ENCODE measurements at places on chromosomes 1 and 21.

DNA sequence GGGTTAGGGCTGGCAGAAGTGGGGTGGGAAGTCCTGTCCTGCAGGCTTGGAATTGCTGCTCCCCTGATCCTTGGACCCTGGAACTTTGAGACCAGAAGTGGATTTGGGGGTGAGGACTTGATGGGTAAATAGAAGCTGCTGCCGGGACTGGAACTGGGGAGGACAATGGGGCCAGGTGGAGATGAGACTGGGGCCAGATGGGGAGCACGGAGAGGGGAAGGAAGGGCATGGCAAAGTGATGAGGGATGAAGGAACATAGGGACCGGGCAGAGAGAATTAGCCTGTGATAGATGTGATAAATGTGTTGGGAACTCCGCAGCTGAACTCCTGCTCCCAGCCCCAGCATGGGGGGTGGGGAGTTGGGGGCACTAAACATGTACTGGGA lies 637 bp downstream of the NHLH1 start:
- DNase-seq = no peak

- no peak for DNase-seq
Measured at GRCh38 chr1:178684111-178684510, 40.9 kb upstream of the RALGPS2 start.

DNA sequence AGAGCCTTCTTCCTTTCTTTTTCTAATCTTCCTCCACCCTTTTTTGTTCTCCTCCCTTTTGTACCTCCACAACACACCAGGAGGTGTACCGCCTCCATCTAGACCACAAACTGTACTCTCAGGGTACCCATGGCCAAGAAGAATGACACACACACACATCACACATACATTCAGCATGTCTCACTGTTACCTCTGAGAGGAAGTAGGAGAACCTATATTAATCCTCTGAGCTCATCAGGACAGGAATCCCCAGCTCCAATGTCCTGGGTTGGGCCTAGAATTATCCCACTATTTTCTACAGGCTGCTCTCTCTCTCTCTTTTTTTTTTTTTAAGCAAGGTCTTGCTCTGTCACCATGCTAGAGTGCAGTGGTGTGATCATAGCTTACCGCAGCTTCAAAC lies 36.7 kb downstream of the ATP2B4 start:
- DNase-seq = no peak

- peak; percentile 90 for DNase-seq
Measured at GRCh38 chr1:17007121-17007520, 4.6 kb downstream of the ATP13A2 start.
